ENCODE measurements at places on chromosomes 6 and 20.

DNA sequence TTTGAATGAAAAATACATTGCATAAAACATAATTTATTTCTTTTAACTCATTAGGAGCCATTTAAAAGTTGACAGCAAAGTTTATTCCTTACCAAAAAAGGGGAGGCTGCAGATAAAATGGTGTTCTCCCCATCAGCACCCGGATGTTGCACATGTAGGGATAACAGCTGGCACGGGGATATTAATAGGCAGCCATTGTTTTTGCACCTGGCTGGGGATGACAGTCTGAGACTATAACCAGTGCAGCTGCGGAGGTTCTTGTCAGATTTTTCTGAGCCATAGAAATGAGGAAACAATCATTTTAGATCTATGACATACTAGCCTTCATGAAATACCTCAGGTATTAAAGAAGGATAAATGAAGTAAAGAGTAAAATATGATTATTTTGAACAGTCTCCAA, 20.1 kb upstream of the HECA start:
- DNase-seq: no peak

GRCh38 chr6:166691199-166691598, 64.1 kb upstream of the RPS6KA2 start:
- DNase-seq: no peak

GRCh38 chr20:40049854-40050253, 639.2 kb downstream of the MAFB start:
- no peak for DNase-seq

- DNase-seq: peak; percentile 17
Measured at GRCh38 chr6:168145747-168146596, 67.0 kb upstream of the FRMD1 start.

GRCh38 chr6:48092550-48093217, 18.3 kb downstream of the PTCHD4 start:
- no peak for DNase-seq

GRCh38 chr6:38876475-38876874, 161.4 kb downstream of the DNAH8 start:
- DNase-seq: peak; percentile 42

DNA sequence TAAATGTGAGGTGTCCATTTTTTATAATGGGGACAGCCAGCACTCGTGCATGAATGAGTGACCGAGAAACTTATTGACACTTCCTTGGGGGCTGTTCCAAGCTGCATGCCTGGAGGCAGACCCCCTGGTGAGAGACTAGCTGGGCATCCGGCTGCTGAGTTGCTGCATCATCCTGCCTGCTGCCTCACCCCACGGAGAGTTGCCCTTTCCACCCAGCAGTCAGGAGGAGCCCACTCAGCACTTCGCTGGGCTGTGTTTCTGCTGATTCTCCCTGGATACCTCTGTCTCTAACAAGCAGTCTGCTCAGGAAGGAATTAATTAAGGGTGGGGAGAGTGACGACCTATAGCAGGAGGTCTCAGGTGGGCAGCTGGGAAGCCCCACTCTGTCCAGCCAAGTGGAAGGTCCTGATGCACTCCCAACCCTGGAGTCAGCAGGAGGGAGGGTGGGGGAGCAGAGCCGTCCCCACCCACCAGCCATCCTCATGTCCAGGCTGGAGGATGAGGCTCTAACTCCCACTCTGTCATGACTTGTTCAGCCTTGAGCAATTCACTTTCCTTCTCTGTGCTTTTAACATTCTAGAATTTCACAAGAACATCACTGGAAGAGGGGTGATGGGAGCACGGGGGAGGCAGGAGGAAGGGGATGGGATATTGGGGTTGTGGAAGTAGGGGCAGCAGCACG, 177.3 kb downstream of the LRFN2 start:
- no peak for DNase-seq

DNA sequence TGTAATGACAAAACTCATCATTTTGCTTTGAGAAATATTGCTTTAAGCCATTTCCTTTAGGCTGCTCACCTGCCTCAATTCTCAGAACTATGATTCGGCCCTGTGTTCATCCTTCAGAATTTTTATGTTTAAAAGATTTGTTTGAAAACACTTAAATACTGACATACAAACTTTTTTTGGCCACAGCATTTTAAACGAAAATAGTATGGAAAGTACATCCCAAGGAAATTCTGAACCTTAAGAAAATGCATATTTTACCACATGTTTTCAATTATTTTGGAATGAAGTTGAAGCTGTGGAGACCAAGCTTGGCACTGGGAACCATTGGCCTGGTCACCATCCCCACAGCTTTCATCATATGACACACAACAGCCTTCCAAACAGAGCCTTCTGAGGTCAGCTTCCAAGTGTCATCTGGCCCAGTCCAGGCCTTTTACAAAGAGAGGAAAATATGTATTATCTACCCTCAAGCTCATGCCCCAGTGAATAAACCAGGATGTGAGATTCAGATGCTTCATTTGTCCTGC, 83.3 kb downstream of the SOD2 start:
- DNase-seq: no peak

- DNase-seq: no peak
Measured at GRCh38 chr6:38436726-38437465, 202.8 kb downstream of the BTBD9 start.

DNA sequence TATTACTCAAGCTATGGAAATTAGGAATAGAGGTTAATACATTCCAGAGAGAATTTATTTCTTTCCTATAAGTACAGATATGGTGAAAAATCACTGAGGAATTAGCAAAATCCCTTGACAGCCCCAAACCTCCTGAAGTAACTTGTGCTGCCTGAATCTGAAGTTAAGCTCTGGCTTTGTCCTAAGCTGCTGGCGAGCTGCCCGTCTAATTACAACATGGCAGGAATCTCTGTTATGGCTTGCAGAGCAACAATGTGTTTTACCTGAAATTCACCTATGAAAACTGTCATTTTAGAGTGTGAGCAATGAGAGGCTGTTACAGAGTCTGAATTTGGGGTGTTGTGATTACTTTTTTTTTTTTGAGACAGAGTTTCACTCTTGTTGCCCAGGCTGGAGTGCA, 22.5 kb upstream of the IYD start:
- no peak for DNase-seq

GRCh38 chr6:157921685-157922367, 59.8 kb upstream of the SYNJ2 start:
- DNase-seq: no peak

GRCh38 chr6:109447878-109448555, 7.5 kb downstream of the SMPD2 start:
- DNase-seq: no peak

DNA sequence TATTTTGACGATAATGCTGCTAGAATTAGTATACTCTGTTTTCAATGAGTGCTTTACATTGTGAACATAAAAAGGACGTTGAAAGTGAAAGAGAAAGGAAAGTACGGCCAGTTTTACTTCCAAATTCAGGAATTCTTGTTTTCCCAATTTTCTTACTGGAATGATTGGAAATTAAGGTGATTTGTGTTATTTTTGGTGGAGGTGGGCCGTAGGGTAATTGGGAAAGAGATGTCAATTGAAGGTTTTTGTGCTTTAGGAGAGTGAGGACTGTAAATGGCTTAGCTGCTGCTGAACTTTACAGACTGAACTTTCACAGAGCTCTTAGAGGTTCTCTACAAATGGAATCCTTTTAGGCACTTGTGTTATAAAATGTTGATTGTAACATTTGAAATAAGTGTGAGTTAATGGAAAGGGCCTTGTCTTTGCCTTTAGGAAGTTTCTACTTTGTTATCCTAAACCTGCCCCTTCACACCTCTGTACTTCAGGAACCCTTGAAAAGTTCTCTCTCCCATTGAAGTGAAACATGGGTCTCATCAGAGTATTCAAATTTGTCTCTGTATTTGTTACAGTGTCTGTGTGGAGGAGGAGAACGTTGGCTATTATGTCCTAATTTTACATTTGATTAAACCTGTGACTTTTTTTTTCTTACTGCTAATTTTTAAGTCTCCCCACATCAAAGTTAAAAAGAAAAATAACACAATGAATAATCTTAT, 256.4 kb downstream of the ARID1B start:
- DNase-seq: no peak

GRCh38 chr6:101478891-101479290, 85.4 kb downstream of the GRIK2 start:
- DNase-seq: no peak

DNA sequence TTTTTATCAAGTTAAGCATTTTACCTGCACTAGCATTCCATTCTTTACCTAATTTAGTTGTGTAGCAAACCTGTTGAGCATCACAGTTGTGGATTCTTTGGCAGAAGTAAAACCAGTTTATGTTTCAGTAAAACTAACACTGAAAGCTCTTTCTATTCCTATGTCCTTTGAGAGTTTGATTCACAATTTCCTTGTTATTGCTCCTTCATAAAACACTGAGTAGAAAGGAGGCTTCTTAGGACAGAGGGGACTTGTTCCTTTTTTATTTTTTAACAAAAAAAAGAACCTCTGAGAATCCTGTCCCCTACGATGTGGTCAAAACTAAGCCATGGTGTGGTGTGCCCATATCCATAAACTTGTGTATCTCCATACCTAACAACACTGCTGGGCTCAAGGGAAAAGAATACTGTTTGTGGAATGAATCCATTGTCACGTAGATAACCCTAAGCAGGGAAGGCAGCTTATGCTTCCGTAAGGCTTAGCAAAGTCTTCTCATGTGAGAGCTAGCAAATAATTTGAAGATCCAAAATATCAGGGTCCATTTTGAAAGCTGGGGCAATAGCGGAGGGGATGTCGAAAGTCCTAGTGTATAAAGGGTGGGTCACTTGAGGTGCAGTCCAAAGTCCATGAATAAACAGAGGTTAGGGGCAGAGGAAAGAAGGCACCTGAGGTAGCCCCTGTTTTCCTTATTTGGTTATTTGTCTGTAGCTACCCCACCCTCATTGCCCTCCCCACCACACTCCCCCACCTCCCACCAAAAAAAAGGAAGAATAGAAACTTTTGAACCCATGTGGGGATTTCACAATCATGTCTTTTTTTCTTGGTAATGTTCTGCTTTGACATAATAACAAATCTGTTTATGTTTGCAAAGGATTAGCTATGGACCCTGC, 71.0 kb downstream of the PLAGL1 start:
- DNase-seq: no peak

GRCh38 chr6:80633412-80633811, 526.9 kb downstream of the BCKDHB start:
- DNase-seq: no peak

GRCh38 chr6:73585566-73586415, 65.0 kb upstream of the EEF1A1 start:
- no peak for DNase-seq

DNA sequence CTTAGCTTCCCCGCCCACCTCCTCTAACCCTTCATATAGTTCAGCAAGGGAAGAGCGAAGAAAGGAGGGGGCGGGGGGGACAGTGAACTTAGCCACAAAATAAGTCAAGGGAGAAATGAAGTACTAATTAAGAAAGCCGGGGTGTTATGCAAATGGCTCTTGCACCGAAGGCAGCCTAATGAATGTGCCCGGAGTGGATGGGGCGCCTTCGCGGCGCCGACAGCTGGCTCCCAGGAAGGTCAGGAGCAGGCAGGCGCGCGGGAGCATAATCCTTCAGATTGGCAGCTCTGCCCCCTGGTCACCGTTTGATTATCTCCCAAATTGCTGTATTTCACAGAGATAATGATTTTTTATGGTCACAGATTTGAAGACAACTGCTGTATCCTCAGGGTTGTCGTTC, 395.1 kb downstream of the TFAP2B start:
- no peak for DNase-seq

DNA sequence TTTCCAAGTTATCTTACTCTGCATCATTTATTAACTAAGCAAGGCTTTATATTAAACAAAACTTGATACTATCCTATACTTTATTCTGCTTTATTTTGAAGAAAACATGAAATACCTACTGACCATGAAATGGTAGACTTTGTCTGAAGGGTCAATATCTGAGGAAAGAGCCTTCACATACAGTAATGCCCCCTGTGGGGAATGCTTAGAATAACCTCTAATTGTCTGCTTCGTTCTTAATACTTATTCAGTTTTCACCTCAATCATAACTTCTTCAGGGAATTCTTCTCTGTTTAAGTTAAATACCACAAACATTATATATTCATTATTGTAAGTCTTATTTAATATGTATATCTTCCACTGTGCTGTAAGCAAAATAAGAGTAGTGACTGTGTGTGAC, 498.9 kb upstream of the MANEA start:
- DNase-seq: no peak

GRCh38 chr6:6655805-6656251, 67.3 kb downstream of the LY86 start:
- no peak for DNase-seq

- DNase-seq: no peak
Measured at GRCh38 chr6:137414599-137414998, 79.6 kb downstream of the OLIG3 start.

DNA sequence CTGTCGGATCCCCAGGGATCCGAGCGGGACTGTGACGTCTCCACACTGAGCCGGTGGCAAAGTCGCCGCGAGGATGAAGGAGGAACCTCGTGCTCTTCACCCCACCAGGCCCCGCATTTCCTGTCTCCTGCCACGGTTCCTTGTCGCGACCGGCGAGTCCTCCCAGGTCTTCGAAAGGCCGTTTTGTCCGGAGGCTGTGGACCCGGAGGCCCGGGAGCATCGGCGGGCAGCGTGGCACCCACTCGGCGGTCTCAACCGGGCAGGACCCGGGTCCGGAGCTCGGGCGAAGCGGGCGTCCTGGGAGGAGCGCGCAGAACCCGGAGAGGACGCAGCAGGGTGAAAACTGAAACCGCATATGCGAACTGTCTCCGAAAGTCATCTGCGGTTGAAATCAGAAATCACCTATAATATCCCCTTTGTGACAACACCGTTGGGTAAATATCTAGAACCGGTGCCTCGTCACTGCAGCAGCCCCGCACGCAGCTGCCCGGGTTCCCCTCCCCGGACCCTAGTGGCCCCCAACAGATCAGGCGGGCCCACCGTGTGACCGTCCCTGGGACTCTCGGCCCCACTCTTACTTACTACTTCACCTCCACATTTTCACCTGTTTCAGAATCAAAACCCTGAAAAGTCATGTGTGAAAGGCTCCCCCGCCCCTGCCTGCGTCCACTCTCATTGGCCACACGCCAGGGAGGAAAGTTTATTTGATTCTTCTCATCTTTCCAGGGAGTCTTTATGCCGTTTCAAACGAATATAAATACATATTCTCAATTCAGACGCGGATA, 3.1 kb upstream of the ULBP2 start:
- no peak for DNase-seq

DNA sequence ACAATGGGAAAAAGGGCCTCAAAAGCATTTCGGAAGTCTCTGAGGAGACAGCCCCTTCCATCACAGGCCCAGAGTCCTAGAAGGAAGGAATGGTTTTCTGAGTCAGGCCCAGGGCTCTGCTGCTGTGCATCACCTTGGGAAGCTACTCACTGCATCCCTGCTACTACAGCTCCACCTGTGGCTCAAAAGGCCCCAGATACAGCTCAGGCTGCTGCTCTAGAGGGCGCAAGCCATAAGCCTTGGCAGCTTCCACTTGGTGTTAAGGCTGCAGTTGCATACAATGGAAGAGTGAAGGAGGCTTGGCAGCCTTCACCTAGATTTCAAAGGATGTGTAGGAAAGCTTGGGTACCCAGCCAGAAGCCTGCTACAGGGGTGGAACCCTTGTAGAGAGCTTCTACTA, 54.8 kb downstream of the MEI4 start:
- DNase-seq: no peak

GRCh38 chr20:45049904-45050471, 50.9 kb downstream of the KCNS1 start:
- DNase-seq: no peak

Data from mucosa of descending colon (tissue), 3 donors.